Spinal cord (tissue), 10 donors: ENCODE measurements at places on chromosomes 7 and 10. TPM values are rescaled to one million over a fixed set of nuclear protein-coding genes. Genes with fewer than 3 reads are reported as not detected.

ADCYAP1R1 gene
- total RNA-seq: 88.8 TPM

KCNH2 gene
- total RNA-seq: 9.1 TPM

C10orf67 gene
- total RNA-seq: 1.0 TPM

GDF2 gene
- not detected for total RNA-seq

MYOF gene
- total RNA-seq: 25.5 TPM

TMEM236 gene
- 0.44 TPM for total RNA-seq

TAS2R5 gene
- 3.7 TPM for total RNA-seq

IDE gene
- 30.1 TPM for total RNA-seq

WIPF3 gene
- 4.5 TPM for total RNA-seq

GARIN1A gene
- total RNA-seq: 2.6 TPM

C10orf105 gene
- total RNA-seq: 0.99 TPM

DYNC1I1 gene
- 66.8 TPM for total RNA-seq

CTAGE8 gene
- total RNA-seq: 2.6 TPM
